ENCODE measurements at places on chromosomes 1 and 21.

GRCh38 chr1:116508085-116508983 lies 62.5 kb downstream of the CD58 start:
- DNase-seq: no peak

DNA sequence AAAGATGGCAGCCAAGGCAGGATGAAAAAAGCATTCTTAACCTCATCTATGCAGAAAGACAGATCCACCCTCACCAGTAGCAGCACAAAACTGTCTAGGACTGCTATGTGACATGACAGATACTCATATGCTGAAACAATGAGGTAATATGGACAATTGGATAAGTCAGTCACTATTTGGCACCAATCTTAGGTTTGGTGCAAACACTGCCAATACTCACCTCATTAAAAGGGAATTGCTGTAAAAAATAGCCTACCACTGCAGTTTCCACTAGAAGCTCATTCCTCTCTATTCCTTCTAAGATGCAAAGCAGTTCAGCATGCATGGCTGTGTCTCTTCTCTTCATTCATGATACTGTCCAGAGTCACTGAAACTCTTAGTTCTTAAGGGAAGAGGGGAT lies 91.7 kb downstream of the TBX15 start:
- no peak for DNase-seq

- peak; percentile 22 for DNase-seq
Measured at GRCh38 chr1:53878492-53879105, 11.0 kb downstream of the YIPF1 start.

GRCh38 chr1:168691541-168691940 lies 37.5 kb downstream of the DPT start:
- no peak for DNase-seq

GRCh38 chr1:53731779-53732305 lies 7.1 kb downstream of the GLIS1 start:
- no peak for DNase-seq

Data from amniotic stem cell (primary cell).